ENCODE measurements at places on chromosomes 5 and 9. TPM values are rescaled to one million over a fixed set of nuclear protein-coding genes. Genes with fewer than 3 reads are reported as not detected.

SPIN1 gene
- 76.9 TPM for total RNA-seq

DNAJA1 gene
- total RNA-seq = 246 TPM

PTGS1 gene
- total RNA-seq = 61.2 TPM

GRXCR2 gene
- total RNA-seq = not detected

CCDC192 gene
- total RNA-seq = not detected

CCDC152 gene
- total RNA-seq = not detected

LCN10 gene
- total RNA-seq = not detected

GRK6 gene
- total RNA-seq = 56.1 TPM

PHF24 gene
- total RNA-seq = 0.08 TPM

KLHL9 gene
- 7.4 TPM for total RNA-seq

KIF12 gene
- total RNA-seq = 0.87 TPM

BRD8 gene
- 92.1 TPM for total RNA-seq

IFNA13 gene
- not detected for total RNA-seq

RPL37 gene
- 916 TPM for total RNA-seq

Data from Panc1 (cell line).